ENCODE measurements at places on chromosomes 1 and 21.

DNA sequence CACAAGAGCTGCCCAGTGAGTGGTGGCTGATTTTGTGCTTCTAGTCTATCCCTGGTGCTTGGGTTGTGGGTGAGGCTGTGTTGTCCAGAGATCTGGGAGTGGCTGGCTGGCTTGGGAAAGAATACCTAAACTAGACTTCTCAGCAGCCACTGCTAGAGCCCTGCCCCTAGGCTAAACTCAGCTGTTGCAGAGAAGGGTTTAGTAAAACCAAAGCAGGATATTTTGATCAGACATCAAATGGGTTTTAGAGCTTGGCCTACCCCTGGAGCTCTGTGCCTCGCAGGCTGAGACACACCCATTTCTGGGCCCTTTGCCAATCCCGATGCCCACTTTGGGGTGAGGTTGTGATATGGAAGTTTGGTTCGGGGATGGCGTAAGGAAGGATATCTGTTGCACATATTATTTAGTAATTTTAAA, 88.5 kb downstream of the UCK2 start:
- no peak for DNase-seq

DNA sequence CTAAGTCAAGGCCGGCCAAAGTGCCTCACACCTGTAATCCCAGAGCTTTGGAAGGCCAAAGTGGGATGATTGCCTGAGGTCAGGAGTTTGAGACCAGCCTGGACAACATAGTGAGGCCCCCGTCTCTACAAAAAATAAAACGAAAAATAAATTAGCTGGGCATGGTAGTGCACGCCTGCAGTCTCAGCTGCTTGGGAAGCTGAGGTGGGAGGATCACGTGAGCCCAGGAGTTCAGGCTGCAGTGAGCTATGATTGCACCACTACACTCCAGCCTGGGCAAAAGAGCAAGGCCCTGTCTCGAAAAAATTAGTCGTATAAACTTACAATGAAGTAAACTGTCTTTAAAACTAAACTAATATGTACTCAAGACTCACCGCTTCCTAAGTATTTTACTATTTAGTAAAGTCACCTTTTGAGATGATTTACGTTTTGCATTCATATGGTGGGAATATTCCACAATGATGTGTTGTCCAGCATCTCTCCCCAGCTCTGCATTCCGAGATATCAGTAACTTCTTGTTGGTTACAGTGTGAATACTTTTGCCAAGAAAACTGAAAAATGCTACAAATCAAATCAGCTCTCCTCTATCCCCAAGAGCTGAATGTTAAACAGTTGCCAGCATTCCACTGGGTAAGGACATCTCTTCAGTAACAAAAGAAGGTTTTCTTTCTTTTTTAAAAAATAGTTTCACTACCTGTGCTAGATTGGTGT, 84.9 kb upstream of the C21orf91 start:
- no peak for DNase-seq

- no peak for DNase-seq
Measured at GRCh38 chr1:905811-906599, 17.7 kb upstream of the SAMD11 start.

DNA sequence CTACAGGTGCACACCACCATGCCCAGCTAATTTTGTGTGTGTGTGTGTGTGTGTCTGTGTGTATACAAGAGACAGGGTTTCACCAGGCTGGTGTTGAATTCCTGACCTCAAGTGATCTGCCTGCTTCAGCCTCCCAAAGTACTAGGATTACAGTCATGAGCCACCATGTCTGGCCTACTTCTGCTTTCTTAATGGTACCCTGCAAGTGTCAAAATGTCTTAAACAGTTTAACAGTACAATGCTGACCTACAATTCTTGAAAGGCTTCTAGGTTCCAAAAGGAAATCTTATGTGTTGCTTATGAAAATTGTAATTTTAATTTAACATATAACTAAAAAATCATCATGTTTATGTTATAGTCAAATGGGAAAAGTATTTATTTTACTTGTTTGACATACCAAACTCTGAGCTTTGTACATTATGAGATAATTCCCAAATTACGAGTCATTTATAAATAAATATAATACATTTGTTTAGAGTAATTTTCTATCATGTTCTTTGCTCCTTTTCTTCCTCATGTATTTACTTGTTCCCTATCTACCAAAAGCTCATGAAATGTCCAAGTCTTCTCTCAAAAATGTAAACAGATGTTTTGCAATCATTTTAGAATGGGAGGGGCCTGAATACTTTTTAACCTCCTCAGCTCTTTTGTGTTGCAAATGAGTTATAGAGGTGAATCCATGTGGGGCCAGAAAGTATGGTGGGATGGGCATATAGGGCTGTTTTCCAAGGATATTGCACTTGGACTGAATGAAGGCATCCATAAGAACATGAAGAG, 8.4 kb upstream of the VCAM1 start:
- no peak for DNase-seq

GRCh38 chr1:197904126-197904787, 1.8 kb downstream of the C1orf53 start:
- no peak for DNase-seq

DNA sequence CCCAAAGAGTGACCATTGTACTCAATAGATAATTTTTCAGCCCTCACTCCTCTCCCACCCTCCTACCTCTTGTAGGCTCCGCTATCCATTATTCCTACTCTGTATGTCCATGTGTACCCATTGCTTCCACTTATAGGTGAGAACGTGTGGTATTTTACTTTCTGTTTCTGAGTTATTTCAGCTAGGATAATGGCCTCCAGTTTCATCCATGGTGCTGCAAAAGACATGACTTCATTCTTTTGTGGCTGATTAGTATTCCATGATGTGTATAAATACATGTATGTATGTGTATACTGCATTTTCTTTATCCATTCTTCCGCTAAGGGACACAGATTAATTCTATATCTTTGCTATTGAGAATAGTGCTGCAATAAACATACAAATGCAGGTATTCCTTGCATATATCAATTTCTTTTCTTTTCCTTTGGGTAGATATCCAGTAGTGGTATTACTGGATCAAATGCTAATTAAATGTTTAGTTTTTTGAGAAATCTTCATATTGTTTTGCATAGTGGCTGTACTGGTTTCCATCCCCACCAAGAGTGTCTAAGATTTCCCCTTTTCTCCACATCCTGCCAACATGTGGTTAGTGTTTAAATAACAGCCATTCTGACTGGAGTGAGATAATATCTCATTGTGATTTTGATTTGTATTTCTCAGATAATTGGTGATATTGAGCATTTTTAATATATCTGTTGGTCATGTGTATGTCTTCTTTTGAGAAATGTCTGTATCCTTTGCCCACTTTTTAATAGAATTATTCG, 4.9 kb downstream of the LY9 start:
- DNase-seq = no peak

DNA sequence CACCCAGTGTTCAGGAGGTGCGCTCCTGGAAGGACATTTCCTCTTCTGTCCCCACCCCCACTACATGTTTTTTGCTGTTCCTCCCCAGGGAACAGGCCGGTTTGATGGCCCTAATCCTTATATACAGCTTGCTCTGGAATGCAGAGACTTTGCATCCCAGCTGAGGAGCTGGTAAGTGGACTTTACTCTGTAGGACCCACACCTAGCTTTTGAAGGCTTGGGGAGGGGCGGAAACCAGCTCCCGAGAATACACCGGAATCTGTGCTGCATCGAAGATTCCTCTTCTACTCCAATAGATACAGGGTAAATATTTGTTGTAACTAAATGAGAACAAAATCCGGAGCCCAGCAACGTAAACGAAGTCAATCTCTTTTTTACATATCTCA, 1.2 kb upstream of the CGN start:
- DNase-seq = no peak
